ENCODE measurements at places on chromosomes 1 and 21.

- peak; percentile 71 for DNase-seq
Measured at GRCh38 chr1:47738560-47739182, 258.5 kb downstream of the TRABD2B start.

GRCh38 chr1:231778009-231778719, 151.6 kb downstream of the DISC1 start:
- peak; percentile 77 for DNase-seq

GRCh38 chr1:35768350-35769187, 1.2 kb downstream of the CLSPN start:
- peak; percentile 7 for DNase-seq

GRCh38 chr1:14055442-14056223, 355.6 kb downstream of the PRDM2 start:
- peak; percentile 1 for DNase-seq

GRCh38 chr1:184947497-184948256, 26.6 kb downstream of the NIBAN1 start:
- no peak for DNase-seq
